ENCODE measurements at places on chromosomes 13 and 19. TPM values are rescaled to one million over a fixed set of nuclear protein-coding genes. Genes with fewer than 3 reads are reported as not detected.
A peak's percentile ranks its signal among the peaks of the same experiment; 100 is the strongest.

DNA sequence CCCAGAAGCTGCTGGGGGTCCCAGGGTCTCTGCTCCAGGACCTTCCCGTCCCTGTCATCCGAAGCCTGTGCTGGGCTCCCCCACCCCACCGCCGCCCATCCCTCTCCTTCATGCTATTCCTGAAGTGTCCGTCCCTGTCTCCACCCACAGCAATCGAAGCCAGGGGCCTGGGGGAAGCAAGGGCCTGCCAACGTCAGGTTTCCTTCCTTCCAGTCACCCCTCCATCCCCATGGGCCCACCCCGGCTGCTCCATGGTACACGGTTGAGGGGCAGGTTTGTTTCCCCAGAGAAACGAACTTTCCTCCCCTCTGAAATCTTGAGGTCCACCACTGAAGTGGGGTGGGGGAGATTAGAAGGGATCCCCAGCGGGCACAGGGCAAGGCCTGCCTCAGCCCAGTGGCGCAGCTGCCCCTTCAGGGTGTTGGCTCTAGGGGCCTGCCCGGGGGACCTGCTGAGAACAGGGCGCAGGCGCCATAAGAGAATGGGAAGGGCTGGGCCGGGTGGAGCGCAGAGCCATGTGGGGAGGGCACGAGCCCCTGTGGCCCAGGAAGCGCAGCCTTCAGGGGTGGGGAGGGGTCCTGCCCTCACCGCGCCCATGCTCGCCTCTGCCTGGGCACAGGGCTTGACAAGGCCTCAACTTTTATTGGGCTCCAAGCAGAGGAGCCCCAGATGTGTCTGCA is 16.1 kb downstream of the CEBPG start:
- no peak for DNase-seq

- no peak for DNase-seq
Observed at GRCh38 chr13:94175076-94175475, 304.4 kb downstream of the DCT start.

DNA sequence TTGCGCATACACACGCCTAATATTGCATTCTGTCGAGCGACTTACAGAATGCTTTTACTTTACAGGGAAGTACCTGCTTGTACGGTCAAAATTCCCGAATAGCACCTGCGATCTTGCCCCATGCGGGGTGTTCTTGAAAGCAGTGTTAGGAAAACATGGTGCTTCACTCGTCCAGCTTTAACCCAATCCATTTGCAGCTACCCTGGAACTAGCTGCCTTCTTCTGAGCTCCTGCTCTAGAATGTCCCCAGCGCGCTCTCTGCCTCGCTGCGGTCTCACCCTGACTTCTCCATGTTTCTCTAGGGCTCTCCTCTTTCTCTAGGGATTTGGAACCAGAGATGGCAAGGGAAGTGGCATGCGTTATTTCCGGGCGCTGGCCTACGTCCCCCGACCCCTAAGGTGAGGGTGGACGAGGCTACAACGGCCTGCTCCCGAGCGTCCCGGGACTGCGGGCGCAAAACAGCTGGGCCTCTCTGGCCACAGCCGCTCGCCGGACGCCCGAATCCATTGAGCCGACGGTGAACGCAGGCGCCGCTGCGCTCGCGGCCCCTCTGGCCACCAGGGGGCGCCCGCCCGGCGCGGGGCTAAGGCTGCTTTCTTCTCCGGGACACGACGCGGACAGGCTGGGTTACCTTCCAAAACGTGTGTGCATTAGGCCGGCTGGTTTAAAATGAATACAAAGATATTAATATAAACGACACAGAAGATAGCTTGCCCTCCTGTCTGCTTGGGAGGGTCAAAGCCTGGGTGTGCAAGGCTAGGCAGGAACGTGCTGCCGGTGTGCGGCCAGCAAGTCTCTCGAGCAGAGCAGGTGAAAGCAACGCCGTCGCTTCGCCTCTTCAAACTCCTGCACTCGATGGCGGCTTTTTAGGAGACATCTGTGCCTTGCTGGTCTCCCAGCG is 1.8 kb upstream of the SPRY2 start:
- peak; percentile 66 for DNase-seq

The ANKRD27 gene
- total RNA-seq, result 35.0 TPM

The CLDN10 gene
- total RNA-seq, result not detected

All from IMR-90 (cell line).